Epithelial cell of prostate (primary cell): ENCODE measurements at places on chromosomes 16 and 17.

DNA sequence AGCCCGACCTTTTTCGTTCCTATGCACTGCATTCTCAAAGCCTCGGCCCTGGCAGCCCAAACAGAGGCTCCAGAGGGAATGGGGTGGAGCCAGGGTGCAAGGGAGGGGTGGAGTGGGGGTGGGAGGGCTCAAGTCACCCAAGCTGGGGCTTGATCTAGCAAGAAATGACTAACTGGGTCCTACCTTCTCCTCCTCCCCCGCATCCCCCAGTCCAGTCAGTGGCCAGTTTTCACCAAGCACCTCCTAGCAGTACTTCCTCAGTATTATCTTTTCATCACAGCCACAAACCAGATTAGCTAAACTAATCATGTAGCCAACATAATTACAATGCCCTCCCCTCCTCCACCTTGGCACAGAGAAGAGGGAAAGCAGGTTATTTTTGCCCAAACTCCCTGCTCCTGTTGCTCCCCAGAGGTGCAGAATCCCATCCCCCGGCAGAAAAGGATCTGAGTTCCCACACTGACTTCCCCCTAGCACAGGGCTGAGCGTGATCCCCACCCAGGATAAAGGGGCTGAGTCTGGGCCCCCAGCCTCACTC, 2.2 kb downstream of the JUP start:
- peak; percentile 83 for DNase-seq

- no peak for DNase-seq
Observed at GRCh38 chr16:78897299-78897698, 703.2 kb downstream of the MAF start.

DNA sequence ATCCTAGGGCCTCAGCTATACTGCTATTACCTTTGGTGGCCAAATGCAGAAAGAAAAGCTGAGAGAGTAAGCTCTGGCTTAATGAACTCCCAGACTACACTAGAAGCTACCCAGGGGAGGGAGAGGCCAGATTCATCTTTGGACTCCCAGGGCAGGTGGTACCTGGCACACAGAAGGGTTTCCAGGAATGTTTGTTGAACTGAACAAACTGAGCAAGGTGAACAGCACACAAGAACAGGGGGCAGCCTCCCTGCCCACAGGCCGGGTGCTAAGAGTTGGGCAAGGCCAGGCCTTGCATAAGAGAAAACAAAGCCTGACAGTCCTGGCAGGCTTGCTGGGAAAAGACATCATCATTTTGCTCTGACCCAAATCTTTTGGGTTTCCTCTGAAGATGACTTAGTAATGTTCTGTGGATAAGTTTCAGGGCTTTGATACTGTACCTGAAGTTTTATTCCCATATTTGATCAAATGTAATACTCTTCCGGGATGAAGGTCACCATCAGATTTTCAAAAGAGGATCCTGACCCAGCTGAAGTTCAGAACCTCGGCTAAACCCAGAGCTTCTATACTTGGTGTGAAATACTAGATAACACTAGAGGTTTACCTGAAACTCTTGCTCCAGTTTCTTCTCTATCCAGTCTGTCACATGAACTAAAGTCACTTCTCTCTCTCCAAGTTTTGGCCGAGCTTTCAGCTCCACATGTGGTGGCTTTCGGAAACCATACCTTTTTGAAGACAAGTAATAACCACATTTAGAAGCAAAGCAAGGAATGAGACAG, 20.5 kb upstream of the ERN1 start:
- no peak for DNase-seq

- DNase-seq = no peak
Observed at GRCh38 chr17:74924250-74924948, at the start of gene OTOP2. OTOP2 (plus strand) TSS chr17:74924273; CDS start chr17:74924633, 360 bp downstream.

- no peak for DNase-seq
Observed at GRCh38 chr16:29306201-29306600, 100.3 kb downstream of the NPIPB11 start.

DNA sequence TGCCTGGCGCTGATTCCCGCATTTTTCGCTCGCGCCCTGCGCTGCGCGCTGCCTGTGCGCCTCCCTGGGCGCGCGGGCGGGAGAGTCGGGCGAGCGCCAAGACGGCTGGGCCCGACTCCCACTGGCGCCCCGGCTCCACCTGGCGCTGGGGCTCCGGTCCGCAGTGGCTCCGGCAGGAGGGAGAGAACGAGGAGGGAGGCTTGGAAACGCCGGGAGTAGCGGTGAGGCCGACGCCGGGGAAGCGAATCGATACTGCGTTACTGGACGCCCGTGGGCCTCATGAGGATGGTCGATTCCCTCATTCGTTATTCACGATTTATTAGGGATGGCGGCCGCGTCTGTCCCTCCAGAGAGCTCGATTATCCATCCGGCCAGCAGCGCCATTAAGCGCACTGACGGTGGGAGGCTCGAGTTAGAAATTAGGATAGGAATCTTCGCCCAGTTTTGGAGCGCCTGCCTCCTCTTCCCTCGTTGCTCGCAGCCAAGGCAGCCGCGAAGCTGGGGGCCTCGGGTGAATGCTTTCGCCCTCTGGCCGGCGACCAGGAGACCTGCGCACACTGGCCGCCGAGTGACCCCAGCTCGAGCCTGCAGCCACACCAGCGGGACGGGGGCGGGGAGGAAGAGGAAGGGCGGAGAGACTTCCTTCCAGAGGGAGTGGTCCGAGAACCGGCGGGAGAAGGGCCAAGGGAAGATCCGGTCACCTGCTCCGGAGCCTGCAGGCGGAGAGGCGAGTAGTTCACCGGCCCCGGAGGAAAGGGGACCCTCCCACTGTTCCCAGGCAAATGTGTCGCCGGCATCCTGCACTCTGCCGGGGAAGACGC, 1.3 kb upstream of the PCGF2 start:
- DNase-seq = no peak

- no peak for DNase-seq
Observed at GRCh38 chr17:46175891-46176290, 17.3 kb downstream of the KANSL1 start.

DNA sequence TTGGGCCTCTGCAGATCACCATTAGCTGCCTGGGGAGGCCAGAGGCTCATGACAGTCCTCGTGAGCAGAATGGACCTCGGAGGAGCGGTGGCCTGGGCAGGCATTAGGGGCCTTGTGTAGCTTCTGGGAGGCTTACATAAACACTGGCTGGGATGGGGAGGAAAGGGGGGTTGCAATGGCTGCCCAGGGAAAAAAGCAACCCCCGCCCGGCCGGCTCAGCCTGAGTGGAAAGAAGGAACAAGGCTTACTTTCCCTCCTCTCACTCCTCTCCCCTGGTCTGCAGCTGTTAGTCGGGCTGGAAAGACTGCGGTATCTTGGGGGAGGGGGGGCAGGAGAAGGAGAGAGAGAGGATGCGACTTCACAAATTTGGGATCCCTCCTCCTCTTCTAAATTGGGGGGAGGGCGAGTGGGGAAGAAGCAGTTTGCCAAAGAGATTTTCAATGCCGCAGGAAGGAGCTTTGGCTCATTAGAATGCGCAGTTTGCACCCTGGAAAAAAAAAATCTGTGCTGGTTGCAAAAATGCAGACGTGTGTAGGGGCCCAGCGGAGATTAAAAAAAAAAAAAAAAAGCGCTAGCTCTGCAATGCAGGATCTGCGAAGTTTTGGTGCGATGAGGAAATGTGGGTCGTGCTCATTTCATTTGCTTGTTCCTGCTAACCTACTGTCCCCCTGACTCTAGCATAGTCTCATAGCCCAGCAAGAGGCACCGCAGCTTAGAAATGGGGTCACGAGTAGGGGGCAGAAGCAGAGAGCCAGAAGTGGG, 6.6 kb upstream of the NR1D1 start:
- no peak for DNase-seq

DNA sequence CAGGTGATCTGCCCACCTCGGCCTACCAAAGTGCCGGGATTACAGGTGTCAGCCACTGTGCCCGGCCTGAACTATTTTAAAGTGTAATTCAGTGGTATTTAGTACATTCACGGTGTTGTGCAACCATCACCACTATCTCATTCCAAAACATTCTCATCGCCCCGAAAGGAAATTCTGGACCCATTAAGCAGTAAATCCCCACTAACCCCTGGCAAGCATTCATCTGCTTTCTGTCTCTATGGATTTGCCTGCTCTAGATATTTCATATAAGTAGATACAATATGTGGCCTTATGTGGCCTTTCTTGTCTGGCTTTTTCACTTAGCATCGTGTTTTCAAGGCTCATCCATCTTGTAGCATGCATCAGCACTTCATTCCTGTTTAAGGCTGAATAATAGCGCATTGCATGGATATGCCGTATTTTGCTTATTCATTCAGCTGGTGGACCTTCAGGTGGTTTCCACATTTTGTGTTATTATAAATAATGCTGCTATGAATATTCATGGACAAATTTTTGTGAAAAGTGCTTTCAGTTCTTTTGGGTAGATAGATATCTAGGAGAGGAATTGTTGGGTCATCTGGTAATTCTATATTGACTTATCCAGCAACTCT, 8.4 kb upstream of the HERPUD1 start:
- no peak for DNase-seq

DNA sequence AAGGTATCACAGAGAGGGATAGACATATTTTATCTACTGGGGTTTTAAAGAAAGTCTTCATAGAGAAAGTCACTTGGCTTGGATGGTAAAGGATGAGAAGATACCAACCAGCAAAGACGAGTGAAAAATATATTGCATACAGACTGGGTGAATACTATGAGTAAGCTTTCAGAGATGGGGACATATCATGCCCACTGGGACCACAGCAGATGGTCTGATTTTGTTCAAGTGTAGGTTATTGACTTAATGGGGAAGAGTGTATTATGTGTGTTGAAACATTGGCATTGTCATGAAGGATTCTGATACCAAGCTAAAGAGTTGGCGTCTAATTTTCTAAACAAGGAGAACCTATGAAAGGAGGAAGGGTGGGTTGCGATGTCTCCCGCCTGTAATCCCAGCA, 13.8 kb upstream of the MMD start:
- no peak for DNase-seq
